Melanocyte of skin (primary cell): ENCODE measurements at places on chromosomes 2 and 18. TPM values are rescaled to one million over a fixed set of nuclear protein-coding genes. Genes with fewer than 3 reads are reported as not detected.

Gene PFN4
- 0.31 and 0.67 TPM in 2 replicates for total RNA-seq

Gene TLX2
- not detected in 2 replicates for total RNA-seq

Gene CLIP4
- total RNA-seq, result 53.7 and 103 TPM in 2 replicates

Gene KCNG3
- total RNA-seq, result 0.33 and 0.62 TPM in 2 replicates

Gene MYO7B
- under 0.01 TPM in 2 replicates for total RNA-seq

Gene SPC25
- 4.0 and 6.9 TPM in 2 replicates for total RNA-seq
